ENCODE measurements at places on chromosomes 16 and 17. TPM values are rescaled to one million over a fixed set of nuclear protein-coding genes. Genes with fewer than 3 reads are reported as not detected.

GRCh38 chr16:89732918-89733242 is 11.5 kb downstream of the ZNF276 start:
- no peak for DNase-seq

- peak; percentile 23 for DNase-seq
Observed at GRCh38 chr17:63550817-63551639, 751 bp downstream of the DCAF7 start.

- DNase-seq: peak; percentile 94
Observed at GRCh38 chr17:64505340-64506200, 519 bp downstream of the DDX5 start.

GRCh38 chr16:87457709-87458423 is 35.0 kb downstream of the ZCCHC14 start:
- no peak for DNase-seq

DNA sequence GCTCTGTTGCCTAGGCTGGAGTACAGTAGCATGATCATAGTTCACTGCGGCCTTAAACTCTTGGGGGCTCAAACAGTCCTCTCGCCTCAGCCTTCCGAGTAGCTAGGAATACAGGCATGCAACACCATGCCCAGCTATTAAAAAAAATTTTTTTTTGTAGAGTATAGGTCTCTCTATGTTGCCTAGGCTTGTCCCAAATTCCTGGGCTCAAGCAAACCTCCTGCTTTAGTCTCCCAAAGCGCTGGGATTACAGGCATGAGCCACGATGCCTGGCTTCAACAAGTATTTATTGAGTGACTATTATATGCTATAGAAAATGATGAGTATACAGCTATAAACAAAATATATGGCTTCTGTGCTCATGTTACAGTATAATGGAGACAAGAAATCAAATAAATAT is 66.7 kb upstream of the C17orf78 start:
- no peak for DNase-seq

- DNase-seq: no peak
Observed at GRCh38 chr16:3327514-3327913, 22.2 kb downstream of the ZNF75A start.

- no peak for DNase-seq
Observed at GRCh38 chr17:2624292-2624731, 30.9 kb downstream of the PAFAH1B1 start.

DNA sequence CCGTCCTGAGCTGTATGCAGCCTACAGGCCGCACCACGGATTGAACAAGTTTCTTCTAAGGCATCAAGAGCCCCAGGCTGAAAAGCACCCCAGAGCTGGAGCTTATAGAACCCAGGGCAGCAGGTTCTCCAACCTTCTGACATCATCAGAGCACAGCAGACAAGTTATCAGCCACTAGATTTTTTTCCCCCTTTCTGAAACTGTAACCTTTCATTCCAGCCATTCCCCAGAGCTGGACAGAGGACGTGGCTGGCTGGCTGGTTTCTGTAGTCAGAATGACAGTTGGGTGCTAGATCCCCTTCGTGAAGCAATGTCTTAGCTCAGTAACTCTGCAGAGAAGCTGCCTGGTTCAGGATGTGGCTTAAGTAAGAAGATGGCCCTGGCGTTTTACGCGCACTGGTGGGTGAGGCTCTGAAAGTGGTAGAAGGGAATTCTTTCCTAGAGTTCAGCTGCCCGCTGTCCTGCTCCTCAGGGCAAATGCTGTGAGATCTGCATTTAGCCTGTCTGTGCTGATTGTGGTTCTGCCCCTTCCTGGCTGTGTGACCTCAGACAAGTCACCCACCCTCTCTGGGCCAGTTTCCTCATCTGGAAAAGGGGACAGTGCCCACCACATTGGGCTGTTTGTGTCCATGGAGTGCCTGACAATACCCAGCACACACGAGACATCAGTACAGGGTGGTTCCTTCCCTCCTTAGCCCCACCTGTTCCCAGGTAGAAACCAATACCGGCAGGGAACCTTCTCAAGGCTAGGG is 9.1 kb downstream of the DEXI start:
- no peak for DNase-seq

- DNase-seq: no peak
Observed at GRCh38 chr16:11301645-11302501, 20.7 kb upstream of the PRM1 start.

GRCh38 chr17:14762736-14763479 is 462.0 kb downstream of the HS3ST3B1 start:
- DNase-seq: no peak

GRCh38 chr17:41697122-41697962 is 8.7 kb downstream of the EIF1 start:
- no peak for DNase-seq

DNA sequence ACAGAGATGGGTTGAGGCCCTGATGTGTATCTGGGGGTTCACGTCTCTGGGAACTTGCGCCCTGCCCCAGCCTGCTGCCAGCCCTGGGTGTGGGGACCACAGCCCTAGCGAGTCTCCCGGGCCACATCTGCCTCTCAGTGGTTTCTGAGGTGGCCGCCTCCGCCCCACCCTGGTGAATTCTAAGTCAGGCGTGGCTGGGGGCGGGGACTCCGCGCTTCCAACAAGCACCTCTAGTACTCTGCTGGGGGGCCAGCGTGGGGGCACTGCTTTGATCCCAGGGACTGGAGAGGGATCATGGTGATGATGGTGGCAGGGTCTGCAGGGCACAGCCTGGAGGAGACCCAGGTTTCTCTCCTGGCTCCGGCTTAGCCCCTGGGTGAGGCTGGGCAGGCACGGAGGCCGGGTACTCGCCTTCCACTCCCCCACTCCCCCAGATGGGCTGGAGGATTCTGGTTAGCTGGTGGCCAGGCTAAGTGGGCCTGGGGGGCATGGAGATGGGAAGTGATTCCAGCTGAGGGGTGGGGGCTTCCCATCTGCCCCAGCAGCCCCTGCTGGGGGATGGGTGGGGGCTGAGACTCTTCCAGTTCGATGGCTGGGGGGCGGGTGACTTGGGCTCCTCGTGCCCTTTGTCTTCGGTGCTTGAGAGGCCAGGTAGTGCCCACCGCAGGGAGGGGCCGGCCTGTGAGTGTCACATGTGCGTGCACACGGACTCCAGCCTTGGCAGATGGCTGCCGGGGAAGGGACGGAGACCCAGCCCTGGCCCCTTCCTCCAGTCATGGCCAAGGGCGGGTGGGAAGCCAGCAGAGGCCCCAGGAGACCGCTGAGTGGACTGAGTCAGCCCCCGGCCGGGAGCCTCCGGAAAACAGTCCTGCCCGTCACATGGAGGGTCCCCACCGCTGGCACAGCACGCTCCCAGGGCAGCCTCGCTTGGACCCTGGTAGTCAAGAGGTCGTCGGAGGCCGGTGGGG is 3.9 kb downstream of the GLIS2 start:
- no peak for DNase-seq

The IGFALS gene
- 1.8 TPM for total RNA-seq

The IRX6 gene
- not detected for total RNA-seq

The TMEM97 gene
- total RNA-seq: 14.3 TPM

Measured in mucosa of descending colon (tissue), 3 donors.